ENCODE measurements at places on chromosomes 13 and 19.

GRCh38 chr19:58318297-58318696 is 8.5 kb upstream of the ZSCAN22 start:
- no peak for DNase-seq

DNA sequence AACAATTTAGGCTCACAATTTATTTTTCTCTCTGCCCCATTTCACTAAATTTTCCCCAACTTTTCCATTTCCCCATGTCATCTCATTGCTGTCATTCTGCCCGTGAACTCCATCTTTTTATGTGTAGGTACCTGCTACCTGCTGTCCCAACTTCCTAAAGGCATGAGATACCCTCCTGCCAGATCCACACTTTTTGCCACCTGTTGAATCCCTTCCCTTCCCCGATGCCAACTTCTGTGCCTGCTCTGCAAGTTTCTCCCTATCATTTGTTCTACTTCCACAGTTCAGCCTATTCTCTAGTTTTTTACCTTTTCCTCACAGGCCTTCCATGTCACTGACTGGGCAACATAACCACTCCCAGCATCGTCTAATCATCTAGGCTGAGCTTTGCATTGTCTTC is 607.5 kb upstream of the KLF12 start:
- DNase-seq = no peak

DNA sequence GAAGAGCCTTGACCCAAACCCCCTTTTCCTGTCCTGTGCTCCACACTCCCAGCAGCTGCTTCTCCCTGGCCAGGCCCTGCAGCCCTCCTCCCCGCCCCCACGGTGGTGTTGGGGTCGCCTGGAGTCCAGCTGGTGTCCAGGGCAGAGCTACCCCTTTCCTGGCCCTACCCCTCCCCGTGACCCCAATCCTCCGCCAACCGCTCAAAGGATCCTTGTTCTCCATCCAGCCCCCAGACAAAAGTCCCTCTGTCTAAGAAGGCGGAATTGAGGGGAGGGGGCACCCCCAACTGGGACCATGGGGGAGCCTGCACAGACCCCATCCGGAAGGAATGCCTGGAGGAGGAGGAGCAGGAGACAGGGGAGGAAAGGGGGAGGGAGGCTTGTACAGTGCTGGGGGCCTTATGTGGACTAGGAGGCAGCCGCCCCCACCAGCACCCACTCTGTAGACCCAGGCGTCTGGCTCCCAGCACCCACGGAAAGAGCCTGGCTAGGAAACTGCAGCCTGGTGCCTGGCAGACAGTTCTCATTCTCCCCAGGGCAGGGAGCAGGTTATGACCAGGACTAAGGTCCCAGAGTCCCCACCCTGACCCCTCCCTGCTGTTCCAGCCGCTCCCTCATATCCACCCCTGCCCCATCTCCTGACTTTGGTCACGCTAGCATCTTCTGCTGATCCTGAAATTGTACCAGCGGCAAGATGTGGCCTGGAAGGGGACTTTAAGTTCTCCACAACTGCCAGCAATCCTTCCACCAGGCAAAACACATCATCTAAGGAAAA is at the start of gene FXYD3:
TSS of gene FXYD3 (plus strand) at position 647 of the 775 bp plus-strand sequence. CDS start 3,554 bp downstream, outside the sequence.
- DNase-seq = no peak

DNA sequence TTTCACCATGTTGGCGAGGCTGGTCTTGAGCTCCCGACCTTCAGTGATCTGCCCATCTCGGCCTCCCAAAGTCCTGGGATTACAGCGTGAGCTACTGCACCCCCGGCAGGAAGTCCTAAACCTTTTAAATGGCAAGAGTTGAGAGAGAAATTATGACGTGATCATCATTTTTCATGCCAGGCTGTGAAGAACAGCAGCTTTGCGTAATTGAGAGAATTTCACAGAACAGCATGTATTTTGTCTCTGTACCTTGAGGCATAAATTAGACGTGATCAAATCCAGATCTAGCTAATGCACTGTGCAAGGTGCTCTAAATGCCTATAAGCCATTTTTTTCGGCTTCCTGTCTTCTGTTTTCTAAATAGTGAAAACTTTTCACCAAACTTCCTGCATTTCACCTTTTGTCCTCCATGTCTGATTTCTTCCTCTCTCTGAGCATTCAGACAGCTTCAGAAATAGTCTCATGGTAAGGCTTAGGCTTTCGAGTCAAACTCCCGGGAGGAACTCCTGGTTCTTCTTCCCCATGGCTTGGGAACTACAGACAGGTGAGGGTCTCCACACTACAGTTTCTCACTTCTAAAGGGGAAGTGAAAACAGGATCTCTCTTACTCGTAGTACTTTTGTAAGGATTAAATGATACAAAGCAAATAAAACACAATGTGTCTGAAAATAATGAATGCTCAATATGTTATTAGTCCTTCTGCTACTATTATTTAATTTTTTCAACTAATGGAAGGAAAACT is 51.0 kb downstream of the WDFY2 start:
- DNase-seq = no peak

DNA sequence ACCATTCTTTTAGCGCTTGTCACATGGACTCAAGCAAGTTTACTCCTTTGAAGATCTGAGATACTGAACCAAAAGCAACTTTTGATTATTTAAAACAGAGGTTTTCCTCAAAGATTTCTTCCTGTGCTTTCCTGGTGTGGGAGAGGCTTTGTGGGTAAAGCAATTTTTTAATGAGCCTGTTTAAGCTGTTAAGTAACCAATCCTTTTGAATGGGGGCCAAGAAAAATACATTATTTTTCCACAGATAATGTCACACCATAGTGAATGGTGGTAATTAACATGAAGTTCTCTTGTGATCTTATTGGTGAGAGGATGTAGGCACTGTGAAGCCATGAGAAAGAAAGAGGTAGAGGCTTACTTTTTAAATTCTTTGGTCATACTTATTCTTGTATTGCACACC is 55.8 kb upstream of the OBI1 start:
- DNase-seq = no peak

GRCh38 chr19:4058693-4059452 is 7.8 kb downstream of the ZBTB7A start:
- DNase-seq = no peak

DNA sequence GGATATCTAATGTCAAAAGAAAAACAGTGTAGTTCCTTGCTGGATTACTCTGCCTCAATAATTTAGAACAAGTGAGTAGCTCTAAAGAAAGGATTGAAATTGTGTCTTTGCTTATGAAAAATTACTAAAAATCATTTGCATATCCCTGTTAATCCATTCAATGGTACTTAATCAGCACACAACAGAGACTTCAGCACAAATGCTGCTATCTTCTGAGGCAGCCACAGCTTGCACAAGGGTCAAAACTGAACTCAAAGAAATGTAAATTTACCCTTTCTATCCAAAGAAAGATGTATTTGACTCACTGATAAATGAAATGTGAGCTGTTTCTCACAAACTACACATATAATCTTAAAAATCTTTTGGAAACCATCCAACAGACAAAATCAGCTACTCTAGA is 116.2 kb downstream of the LHFPL6 start:
- DNase-seq = no peak

- DNase-seq = no peak
Observed at GRCh38 chr19:30719189-30719998, 347.2 kb downstream of the ZNF536 start.

DNA sequence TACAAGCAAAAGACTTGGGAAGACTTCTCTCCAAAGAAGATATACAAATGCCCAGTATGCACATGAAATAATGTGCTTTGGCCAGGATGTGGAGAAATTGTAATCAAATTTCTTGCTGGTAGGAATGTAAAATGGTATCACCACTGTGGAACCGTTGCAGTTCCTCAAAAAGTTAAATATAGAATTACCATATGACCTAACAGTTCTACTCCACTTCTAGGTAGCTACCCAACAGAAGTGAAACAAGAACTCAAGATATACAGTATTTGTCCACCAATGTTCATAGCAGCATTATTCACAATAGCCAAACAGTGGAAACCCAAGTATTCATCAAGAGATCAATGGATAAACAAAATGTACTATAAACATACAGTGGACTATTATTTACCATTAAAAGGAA is 95.0 kb upstream of the KLF5 start:
- DNase-seq = no peak

- DNase-seq = no peak
Observed at GRCh38 chr19:55152017-55152416, 3.0 kb upstream of the TNNT1 start.

GRCh38 chr13:110965038-110965754 is 50.3 kb upstream of the ANKRD10 start:
- no peak for DNase-seq

DNA sequence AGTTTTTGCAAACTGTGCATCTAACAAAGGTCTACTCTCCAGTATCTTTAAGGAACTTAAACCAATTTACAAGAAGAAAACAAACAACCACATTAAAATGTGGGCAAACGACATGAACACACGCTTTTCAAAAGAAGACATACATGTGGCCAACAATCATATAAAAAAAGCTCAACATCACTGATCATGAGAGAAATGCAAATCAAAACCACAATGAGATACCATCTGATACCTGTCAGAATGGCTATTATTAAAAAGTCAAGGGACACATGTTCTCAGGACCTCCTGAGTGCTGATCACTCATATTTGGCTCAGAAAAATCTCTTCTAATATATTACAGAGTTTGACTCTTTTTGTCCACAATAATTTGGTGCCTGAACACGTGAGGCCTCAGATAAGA is 14.2 kb upstream of the LILRB1 start:
- no peak for DNase-seq

- DNase-seq = no peak
Observed at GRCh38 chr19:47156861-47157430, 26.3 kb downstream of the SAE1 start.
